Vagina (tissue), 2 donors: ENCODE measurements at places on chromosomes 1 and 21.
A peak's percentile ranks its signal among the peaks of the same experiment; 100 is the strongest.

DNA sequence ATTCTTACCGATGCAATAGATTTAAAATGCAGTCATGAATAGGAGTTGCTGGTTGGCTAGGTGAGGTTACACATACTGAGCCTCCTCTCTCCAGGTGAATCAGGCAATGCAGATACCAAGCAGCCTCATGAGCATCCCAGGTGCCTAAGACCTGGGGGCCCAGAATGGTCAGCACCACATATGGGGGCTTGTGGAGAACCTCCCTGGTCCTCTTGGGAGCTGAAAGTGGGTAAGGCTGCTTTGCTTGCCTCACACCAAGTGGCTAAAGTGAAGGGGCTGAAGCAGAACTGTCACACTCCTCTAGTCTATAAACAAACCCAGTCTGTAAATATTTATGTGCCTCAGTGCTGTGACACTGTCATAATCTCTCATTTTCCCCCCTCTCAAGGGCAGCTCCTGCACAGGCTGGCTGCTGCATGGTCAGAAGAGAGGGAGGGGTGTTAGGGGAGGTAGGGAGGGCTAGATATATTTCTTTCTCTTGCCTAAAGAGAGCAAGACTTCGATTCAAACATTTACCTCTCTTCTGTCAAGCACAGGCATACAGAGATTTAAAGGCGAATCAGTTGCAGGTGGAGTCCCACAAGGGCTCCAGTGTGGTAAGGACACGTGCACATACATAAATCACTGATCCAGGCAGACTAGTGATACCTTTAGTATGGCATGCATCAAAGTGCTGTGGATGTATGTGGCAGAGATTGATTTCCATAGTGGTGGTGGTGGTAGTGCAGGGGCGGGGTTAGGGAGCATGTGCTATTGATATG is 157.9 kb upstream of the TNR start:
- DNase-seq, result peak; percentile 37

- DNase-seq, result no peak
Observed at GRCh38 chr1:64505944-64506655, 36.2 kb downstream of the CACHD1 start.

DNA sequence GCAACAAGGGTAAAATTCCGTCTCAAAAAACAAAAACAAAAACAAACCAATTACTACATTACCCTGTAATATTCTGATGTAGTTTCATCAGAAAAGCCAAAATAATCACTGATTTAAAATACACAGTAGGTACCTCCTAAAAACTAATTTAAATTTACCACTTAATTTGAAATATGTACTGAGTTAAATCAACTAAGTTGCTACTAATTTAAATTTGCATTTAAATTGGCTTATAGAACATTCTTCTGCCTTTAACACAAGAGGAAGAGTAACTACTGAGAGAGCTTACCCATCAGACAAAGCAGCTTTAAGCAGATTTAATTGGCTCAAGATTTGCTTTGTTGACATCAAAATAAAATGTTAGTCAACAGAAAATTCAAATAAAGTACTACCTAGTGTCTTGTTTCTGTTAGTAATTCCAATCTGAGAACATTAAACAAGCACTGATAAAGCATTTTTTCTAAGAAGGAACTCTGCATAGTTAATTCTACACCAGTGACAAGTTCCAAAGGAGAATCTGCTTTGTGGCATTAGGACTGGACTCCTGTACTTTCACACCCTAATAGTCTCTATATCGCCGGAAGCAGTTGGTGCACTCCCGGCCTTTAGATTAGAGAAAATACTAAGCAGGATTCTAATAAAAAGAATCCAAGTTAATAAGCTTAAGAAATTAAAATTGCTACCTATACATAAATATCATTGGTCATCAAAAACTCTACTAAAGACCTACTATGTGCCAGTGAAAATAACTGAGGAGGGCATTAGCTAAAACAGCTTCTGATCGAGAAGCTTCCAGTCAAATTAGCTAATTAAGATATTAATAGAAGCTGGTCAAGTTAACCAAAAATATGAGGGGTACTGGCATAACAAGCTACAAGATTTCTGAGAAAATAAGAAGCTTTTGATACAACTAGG is 8.4 kb downstream of the LUZP1 start:
- no peak for DNase-seq

DNA sequence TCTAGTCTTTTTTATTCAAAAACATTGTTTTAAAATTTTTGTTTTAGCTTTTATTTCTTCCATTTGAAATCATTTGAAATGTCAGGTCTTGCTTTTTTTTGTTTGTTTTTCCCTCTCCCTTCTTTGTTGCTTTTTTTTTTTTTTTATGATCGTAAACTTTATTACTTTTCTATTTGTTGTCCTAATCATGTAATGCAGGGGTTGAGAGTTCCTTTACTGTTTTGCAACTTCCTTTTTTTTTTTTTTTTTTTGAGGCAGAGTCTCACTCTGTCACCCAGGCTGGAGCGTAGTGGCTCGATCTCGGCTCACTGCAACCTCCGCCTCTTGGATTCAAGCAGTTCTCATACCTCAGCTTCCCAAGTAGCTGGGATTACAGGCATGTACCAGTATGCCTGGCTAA is 24.8 kb downstream of the IVNS1ABP start:
- DNase-seq, result no peak

DNA sequence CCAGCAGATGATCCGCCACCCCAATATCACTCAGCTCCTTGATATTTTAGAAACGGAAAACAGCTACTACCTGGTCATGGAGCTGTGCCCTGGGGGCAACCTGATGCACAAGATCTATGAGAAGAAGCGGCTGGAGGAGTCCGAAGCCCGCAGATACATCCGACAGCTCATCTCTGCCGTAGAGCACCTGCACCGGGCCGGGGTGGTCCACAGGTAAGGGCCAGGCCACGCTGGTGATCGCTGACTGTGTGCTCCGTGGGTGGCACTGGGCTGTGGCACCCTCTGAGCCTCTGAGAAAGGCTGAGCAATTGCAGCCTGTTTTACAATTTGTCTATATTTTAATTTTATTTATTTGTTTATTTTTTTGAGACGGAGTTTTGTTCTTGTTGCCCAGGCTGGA is 51.7 kb downstream of the HUNK start:
- DNase-seq, result no peak

DNA sequence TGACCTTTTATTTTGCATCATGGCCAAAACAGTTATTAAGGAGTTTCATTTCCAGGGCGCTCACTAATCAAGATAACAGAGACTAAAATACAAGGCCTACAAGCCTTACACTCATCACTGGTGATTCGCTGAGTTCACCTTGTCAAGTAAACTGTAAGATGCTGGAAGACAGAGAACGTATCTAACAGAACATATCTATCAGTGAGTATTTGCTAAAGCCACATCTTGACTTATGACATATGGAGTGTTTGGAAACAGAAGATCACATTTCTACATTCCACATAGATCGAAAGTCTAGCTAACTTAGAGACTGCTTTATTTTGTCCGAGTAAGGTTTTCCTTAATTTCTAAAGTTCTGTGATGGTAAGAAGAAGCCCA is 506.5 kb downstream of the SMYD3 start:
- DNase-seq, result no peak

GRCh38 chr1:98177751-98178150 is 256.9 kb upstream of the DPYD start:
- no peak for DNase-seq

- no peak for DNase-seq
Observed at GRCh38 chr1:115364780-115365155, 26.7 kb upstream of the NGF start.

DNA sequence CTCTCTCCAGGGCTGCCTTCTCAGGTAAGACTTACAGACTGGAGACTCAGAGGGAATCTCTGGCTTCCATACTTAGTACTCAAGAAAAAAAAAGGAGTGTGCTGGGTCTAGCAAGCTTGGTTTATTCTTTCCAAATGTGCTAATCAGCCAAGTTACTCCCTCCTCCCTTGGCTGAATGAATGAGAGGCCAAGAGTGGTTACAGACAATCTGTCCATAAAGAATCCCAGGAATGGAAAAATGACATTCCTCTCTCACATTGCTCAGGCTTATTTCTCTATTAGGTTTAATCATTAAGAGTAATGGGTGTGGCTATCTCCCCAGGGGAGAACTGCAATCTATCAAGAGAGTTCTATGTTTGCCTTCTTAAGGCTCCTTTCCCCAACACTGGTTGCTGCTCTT is 547.3 kb upstream of the PLXNA2 start:
- DNase-seq, result no peak

GRCh38 chr1:156413391-156414246 is 44.6 kb downstream of the RHBG start:
- DNase-seq, result no peak

DNA sequence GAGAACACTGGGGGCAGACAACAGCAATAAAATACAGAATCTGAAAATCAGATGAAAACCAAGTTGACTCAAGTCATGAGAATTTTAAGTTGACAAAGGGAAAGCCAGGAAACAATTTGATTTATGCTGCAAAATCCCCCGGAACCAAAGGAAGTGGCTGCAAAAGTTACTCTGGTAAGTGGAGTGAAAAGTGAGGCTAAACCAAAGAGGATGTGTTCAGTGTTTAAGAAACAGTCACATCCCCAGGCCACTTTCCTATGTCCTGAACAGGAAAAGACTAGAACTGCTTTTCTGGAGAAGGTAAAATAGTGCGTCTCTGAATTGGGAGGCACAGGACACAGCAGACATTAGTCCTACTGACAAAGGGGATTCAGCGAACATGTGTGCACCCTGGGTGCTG is 5.9 kb downstream of the TARBP1 start:
- no peak for DNase-seq

- no peak for DNase-seq
Observed at GRCh38 chr1:235298758-235299157, 29.2 kb downstream of the ARID4B start.

GRCh38 chr1:119715542-119715941 is 3.8 kb downstream of the PHGDH start:
- DNase-seq, result peak; percentile 79

DNA sequence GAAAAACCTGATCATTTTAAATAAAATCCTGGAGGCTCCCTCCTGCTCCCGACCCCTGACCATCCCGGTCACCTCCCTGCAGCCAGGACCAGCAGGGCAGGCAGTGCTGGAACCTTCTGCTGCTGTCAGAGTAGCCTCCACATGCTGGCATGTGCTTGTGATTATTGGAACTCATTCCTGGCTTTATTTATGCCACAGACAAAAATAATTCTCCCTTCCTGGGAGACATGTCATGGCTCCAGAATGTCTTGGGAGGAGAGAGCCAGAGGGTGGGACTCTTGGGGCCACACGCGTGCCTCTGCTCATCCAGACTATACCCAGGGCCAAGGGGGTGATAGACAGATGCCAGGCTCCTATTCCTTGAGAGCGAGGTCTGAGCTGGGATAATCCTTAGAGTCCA is 183.6 kb upstream of the RAB4A start:
- DNase-seq, result no peak

- no peak for DNase-seq
Observed at GRCh38 chr1:29900104-29900679, 663.9 kb downstream of the PTPRU start.

GRCh38 chr1:37047542-37047941 is 13.2 kb upstream of the GRIK3 start:
- no peak for DNase-seq

DNA sequence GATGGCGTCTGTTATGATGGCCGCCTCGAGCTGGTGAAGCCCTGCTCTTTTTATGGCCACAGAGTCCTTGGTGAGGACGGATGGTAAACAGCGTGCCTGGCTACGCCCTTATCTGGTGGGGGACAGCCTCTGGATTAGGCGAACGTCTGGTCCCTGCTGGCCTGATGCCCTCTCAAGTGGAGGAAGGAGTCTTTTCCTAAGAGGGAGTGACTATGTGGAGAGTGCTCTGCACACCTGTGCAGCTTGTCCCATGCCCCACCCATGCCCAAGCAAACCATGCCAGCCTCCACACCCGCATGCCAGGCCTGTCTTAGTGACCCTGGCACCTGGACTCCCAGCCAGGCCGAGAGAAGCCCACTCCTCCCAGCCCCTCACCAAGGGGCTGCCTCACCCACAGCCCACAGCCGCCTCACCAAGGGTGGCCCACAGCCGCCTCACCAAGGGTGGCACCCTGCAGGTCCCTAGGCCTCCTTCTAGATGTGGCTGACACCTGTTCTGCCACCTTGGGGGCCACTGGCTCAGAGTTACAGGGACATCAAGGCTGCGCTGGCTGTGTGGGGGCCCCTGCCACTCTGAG is 40.2 kb downstream of the WNT9A start:
- no peak for DNase-seq

- no peak for DNase-seq
Observed at GRCh38 chr1:50667710-50668356, 244.6 kb upstream of the DMRTA2 start.

GRCh38 chr1:202584707-202585589 is 125.3 kb downstream of the SYT2 start:
- no peak for DNase-seq
